ENCODE measurements at places on chromosomes 2 and 18.
A peak's percentile ranks its signal among the peaks of the same experiment; 100 is the strongest.

- no peak for DNase-seq
Measured at GRCh38 chr2:231926761-231927565, 767 bp upstream of the NPPC start.

GRCh38 chr2:235934774-235935484 lies 233.3 kb downstream of the GBX2 start:
- no peak for DNase-seq

DNA sequence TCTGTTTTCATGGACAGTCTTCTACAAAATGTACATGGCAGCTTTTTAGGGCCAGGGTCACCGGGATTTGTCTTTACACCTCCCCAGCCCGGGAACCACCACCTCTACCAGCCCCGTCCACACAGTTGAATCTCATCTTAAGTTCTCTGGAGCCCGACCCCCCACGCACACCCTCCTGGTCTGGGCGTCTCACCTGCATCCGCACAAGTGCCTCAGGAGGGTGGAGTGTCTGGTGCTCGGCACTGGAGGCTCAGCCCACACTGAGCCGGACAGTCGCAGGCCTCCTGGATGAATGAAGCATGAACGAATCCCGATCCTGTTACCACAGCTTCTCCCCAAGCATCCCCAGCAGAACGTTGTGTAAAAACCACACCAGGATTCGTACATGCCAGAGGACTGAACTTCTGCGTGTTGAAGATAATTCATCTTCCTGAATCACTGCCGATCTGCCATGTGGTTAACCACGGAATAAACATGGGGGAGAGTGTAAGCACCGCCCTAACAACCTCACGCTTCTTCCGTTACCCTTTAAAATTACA lies 162.0 kb downstream of the RTP5 start:
- DNase-seq: peak; percentile 77

- DNase-seq: peak; percentile 6
Measured at GRCh38 chr2:24579053-24579803, 88.2 kb downstream of the NCOA1 start.

GRCh38 chr2:207123335-207123744 lies 42.4 kb downstream of the KLF7 start:
- DNase-seq: peak; percentile 77

DNA sequence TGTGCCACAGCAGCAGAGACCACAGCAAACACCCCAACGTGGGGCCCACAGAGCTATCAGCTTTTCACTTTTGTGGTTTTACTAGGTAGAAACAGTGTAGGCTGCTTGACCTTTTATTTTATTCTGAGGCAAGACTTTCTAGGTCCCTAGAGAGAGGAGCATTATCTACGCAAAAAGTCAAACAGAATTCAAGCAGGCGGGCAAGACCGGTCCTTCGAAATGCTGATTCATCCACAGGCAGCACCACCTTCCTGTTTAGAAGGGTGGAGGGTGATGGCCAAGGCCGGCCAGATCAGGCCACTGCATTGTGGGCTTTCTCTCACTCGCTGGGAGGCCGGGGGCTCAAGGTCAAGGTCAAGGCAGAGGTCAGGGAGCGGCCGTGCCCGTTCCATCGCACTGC lies 573.0 kb downstream of the GALR1 start:
- no peak for DNase-seq

- DNase-seq: no peak
Measured at GRCh38 chr2:60414495-60415138, 138.8 kb downstream of the BCL11A start.

GRCh38 chr2:110744429-110744828 lies 12.1 kb downstream of the ACOXL start:
- no peak for DNase-seq

GRCh38 chr2:208579678-208580077 lies 173.1 kb downstream of the PTH2R start:
- DNase-seq: no peak

DNA sequence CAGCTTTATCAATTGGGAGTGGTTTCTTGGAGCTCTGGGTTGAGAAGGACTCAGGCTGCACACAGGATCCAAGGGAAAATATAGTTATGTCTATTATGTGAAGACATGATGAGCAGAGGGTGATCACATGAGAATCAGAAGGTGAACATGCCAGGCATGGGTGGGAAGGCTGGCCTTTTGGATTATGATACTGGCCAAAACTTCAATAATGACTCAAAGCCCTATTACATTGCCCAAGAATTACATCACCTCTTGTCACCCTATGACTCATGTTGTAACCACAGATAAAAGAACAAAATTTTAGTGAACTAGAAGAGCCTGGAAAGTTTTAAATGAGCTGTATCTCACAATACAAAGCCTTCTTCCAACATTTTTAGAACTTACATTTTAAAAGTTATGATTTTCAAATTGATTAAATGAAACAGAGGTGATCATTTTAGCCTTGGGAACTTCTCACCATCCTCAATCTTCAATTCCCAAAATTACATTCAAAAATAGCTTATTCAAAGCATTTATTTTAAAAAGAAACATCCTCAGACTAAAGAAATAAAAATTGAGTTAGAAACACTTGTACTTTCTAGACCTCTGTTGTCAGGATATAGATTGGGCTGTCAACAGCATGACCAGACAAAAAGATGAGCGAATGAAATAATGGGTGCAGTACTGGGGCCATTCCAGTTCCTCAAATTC lies 428.3 kb downstream of the MBD2 start:
- no peak for DNase-seq

GRCh38 chr2:54015798-54016699 lies 45.3 kb upstream of the PSME4 start:
- DNase-seq: no peak
